Brain (organoid and tissue), 16 donors: ENCODE measurements at places on chromosomes 16 and 17.
A peak's percentile ranks its signal among the peaks of the same experiment; 100 is the strongest.

DNA sequence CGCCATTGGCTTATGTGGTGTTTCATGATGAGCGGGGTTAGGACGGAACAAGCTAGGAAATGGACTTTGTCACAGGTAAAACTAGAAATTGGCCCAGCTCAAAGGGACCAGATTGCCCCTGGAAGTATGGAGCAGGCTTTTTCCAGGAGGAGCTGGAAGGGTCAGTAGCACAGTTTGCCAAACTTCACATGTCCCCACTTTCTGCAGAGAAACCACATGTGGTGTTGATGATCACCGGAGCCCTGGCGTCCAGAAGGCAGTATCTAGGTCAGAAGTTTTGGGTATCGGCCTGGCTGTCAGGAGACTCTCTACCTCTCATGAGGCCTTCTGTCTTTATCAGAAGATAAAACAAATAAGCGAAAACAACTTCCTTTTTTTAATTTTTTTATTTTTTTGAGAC lies 248.5 kb downstream of the SOX9 start:
- DNase-seq = no peak

DNA sequence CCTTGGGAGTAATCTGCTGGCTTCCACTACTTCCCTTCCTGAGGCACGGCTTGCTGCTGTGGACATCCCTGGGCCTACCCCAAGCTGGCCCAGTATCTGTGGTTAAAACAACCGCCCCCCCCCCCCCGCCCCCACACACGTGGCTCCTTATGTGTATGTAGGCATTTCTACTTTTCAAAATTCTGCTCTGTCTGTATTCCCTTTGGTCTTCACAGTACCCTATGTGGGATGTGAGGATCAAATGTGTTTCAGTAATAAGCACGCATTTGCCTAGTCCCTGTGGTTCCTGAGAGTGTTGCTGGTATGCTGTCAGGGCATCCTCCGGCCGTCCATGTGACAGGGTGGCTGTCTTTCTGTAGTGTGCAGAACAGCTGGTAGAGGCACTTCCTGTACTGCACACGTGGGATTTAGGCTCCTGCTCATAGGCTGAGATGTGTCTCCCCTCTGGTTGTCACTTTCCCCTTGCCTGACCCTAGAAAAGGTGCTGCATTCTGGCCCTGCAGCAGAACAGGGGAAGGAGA lies 2.2 kb downstream of the NT5M start:
- no peak for DNase-seq

DNA sequence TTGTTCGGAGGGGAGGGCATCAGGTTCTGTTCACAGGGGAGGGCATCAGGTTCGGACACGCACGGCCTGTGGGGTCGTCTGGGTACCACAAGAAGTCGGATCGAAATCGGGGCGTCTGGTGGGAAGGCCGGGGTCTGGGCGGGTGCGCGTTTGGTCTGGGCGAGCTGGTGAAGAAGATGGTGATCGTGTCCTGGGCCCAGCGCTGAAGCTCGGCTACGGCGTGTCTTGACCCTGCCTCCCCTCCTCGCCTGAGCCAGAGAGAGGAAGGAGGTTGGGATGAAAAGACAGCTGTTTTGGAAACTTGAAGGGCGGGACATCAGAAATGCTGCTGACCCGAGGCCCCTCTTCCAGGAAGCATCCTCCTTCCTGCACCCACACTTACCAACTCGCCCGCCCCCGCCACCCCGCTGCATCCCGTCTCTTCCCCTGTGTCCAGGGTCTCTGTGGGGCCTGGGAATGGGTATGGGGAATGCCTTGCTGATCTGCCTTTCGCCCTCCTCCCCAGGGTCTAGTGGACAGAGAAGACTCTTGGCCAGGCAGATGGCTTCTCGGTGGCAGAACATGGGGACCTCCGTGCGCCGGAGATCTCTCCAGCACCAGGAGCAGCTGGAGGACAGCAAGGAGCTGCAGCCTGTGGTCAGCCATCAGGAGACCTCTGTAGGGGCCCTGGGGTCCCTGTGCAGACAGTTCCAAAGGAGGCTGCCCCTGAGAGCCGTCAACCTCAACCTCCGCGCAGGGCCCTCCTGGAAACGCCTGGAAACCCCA lies 498 bp downstream of the PIMREG start:
- DNase-seq = no peak

DNA sequence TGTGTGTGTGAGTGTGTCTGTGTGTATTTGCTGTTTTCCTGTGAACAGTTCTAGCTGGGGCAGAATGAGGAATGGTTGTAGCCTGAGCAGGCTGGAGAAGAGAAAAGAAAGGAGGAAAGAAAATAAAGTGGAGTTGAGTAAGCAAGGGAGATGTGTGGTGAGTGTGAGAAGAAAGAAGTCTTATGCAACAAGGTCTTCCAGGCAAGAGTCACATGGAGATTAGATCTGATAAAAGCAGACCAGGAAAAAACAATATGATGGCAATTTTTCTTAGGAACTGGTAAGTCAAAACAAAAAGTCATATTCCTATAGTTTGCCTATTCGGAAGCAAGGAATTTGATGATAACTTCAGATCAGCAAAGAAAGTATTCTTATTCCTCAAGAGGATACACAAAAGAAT lies 125.0 kb downstream of the HS3ST3A1 start:
- no peak for DNase-seq

DNA sequence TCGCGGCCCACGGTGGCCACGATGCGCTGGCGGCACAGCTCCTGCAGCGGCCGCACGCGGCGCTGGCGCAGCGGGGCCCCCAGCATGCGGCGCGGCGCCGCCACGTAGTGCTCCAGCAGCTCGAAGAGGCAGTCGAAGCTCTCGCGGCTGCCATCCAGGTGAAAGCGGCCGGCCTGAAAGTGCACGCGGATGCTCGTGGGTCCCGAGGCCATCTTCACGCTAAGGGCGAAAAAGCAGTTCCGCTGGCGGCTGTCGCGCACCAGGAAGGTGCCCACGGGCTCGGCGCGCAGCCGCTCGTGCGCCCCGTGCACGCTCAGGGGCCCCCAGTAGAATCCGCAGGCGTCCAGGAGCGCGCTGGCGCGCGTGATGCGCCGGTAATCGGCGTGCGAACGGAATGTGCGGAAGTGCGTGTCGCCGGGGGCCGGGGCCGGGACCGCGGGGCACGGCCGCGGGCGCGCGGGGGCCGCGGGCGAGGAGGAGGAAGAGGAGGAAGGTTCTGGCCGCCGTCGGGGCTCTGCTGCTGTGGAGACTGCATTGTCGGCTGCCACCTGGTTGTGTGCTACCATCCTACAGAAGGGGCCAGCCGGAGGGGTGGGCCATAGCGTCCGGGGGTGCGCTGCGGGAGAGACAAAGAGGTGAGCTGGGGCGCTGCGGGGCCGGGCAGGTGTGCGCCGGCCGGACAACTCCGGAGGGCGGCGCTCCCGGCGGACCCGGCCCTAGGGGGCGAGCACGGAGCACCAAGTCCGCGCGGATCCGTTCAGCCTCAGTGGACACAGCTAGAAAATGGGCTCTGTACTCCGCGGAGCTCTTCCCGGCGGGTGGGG lies 879 bp downstream of the SOCS1 start:
- DNase-seq = peak; percentile 78

- DNase-seq = no peak
These were observed 504 bp upstream of the GOSR1 start for GRCh38 chr17:30476726-30477082.

DNA sequence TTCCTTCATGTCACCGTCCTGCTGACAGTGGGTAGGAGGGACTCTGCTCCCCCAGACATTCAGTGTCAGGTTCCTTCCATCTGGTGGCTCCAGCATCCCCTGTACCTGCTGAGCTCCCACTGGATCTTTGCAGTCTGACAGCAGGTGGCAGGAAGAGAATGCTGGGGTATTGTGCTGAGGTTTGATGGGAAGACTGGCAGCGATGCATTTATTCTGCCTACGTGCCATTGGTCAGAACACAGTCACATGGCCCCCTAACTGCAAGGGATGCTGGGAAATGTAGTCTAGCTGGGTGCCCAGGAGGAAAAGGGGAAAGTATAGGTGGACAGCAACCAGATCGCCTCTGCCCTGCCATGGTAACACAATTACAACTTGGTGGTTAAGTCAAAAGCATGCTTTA lies 44.4 kb downstream of the IRX3 start:
- no peak for DNase-seq

GRCh38 chr16:12091569-12092543 lies 115.3 kb downstream of the SNX29 start:
- DNase-seq = peak; percentile 40

- no peak for DNase-seq
These were observed 14.3 kb downstream of the SNX29 start for GRCh38 chr16:11990702-11991390.

DNA sequence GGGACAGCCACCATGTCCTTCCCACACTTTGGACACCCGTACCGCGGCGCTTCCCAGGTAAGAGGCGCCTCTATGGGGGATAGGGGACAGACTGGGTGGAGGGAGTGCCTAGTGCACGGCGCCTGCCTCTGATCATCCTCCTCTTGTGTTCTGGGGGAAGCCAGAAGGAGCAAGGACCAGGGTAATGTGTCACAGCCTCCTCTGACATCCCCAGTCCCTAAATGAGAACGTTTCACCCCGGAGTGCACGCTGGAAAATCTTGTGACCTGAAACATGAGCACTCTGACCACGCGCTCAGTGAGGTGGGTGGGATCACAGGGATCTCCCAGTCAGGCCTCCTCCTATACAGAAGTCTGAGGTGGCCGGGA lies 1.1 kb downstream of the IRX6 start:
- no peak for DNase-seq

DNA sequence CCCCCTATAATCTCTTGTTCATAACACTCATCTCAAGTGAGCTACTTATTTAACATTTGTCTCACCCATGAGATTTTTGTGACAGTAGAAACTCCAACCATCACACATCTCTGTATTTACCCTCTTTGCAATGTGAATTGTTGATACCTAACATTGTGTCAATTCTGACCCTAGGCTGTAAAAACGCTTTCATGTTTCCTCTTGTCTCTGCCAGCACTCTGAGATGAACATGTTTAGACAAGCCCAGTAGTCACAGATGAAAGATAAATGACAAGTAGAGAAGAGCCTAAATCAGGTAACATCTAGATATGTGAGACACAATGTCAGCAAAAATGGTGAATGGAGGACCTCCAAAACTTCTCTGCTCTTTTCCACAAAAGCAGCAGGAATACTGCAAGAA lies 1254.5 kb upstream of the GOT2 start:
- DNase-seq = no peak

DNA sequence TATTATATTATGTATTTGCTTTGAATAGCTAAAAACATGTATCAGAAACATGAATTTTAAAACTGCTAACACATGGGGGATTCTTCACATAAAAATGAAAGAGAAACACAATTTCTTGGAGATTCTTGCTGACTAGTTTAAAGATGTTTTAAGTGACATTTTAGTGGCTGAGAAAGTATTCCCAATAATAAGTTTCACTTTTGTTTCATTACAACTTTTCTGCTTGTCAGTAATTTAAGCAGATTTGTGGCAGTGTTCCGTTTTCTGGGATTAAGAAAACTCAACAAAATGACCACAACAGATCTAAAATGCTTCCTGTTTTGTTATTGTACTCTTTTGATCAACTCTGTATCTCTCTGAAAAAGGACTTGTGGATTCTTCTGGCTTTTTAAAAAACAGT lies 75.9 kb downstream of the NLK start:
- DNase-seq = no peak

DNA sequence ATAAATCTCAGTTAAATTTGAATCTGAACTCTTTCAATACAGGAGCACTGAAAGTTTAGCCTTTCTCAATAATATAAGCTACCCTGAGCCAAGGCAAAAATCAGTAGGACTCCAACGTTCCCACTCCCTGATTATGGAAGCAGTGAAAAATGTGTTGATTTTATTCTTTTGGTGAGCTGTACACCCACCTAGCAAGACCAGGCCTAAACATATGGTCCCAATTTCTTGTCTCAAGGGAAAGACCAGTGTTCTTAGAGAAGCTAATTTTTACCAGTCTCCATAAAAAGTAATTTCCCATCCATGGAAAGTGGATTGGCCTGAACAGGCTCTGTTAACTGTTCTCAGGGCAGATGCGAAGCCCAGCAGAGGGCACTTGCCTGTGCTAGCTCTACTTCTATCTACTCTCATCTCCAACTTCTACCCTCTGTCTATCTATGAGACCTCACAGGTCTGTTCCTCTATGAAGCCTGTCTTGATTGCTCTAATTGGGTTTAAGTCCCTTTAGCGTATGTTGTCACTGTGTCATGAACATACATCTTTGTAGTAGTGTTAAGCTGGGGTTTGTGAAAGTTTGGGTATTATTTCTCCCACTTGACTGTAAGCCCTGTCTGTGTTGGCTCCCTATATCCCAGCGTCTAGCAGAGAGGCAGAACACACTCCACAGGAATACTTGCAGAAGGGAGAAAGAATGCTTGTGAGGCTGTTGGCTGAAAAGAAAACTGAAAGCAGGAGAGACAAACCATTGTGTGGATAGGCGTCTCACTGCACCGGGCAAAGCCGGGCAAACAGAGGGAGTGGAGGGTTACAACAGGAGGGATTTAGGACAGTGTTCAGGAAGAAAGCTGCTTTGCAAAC lies 167.1 kb upstream of the MAF start:
- peak; percentile 29 for DNase-seq

DNA sequence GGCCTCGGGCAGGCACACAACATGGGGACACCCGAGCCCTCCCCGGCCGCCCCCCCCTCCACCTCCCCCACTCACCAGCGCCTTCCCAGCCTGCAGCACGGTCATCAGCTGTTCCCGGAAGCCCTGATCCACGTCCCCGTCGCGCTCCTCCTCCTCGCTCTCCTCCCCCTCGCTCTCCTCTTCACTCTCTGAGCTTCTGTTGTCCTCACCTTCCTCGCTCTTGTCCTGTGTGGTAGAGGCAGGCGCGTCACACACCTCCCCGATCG lies 10.3 kb downstream of the MYBBP1A start:
- no peak for DNase-seq

DNA sequence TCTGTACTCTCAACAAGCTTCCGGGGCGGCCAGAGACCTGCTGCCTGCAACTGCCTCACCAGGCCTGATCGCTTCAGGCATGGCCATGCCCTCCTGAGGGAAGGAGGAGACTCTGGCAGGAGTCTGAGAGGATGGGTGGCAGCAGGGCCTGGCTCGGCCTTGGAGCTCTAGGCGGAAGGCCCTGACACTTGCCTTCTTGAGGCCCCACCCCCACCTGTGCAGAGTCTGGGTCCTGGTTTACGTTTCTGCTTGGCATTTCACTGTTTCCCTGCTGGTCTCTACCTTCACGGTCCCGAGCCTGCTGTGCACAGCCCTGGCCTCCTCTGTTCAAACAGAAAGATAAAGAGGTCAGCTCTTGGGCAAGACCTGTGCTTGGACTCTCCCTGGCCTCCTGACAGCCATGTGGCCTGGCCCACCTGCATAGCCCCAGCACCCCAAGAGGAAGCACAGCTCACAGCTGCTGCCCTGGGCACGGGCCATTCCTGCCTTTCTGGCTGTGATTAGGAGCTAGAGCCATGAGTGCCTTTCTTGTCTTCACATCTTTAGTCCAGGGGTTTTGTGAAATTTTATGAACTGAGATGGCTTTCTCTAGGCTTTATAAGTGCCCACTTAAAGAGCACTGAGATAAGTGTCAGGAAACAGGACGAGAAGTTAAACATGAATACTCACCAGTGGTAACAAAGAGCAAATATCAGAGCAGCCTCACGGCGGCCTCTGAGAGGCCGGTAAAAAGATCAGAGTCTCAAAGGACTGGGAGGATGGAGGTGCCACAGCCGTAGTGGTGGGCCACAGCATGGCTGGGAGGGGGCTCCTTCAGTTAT lies 25.6 kb upstream of the MTSS2 start:
- DNase-seq = no peak

- no peak for DNase-seq
These were observed 322.0 kb downstream of the MAF start for GRCh38 chr16:79278506-79278905.

- no peak for DNase-seq
These were observed 1.6 kb downstream of the DOC2B start for GRCh38 chr17:179781-180380.
